ENCODE measurements at places on chromosomes 11 and 22. TPM values are rescaled to one million over a fixed set of nuclear protein-coding genes. Genes with fewer than 3 reads are reported as not detected.

Gene PDE3B
- total RNA-seq, result 68.9 TPM

DNA sequence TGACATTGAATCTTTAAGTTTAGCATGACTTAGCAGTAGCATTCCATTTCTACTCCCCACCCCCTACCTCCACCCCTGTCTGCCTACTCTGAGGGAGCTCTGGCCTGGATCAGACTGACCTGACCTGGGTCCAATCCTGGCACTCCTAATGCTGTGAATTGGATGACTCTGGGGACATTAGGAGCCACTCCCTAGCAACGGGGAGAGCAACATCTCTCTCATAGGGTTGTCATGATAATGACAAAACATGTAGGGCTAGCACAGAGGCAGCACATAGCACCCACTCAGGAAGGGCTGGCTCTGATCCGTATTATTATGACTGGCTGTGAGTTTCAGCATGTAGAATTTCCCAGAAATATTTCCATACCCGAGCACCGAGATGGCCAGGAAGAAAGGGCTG is 40.5 kb downstream of the CABIN1 start:
- H3K27ac ChIP-seq, result no peak overlapping the region
- H3K4me3 ChIP-seq, result no peak overlapping the region
- H3K36me3 ChIP-seq, result peaks cover 20% of the 10 kb centered on the region
- no peak for DNase-seq

GRCh38 chr11:122354025-122354697 is 238.1 kb upstream of the BLID start:
- no peak overlapping the region for H3K27ac ChIP-seq
- no peak for DNase-seq
- no peaks in the 10 kb centered on the region for H3K4me1 ChIP-seq
- no peaks in the 10 kb centered on the region for H3K27me3 ChIP-seq
- no peak overlapping the region for H3K4me3 ChIP-seq

- H3K4me1 ChIP-seq, result no peaks in the 10 kb centered on the region
- DNase-seq, result no peak
- H3K27me3 ChIP-seq, result no peaks in the 10 kb centered on the region
- H3K27ac ChIP-seq, result no peak overlapping the region
- no peaks in the 10 kb centered on the region for H3K36me3 ChIP-seq
Observed at GRCh38 chr11:23099256-23099655, 239.0 kb upstream of the CCDC179 start.

Gene SERPIND1
- not detected for total RNA-seq

Gene CCDC188
- total RNA-seq, result 1.5 TPM

- no peak for DNase-seq
- no peak overlapping the region for H3K27ac ChIP-seq
- H3K4me3 ChIP-seq, result no peak overlapping the region
- H3K36me3 ChIP-seq, result no peaks in the 10 kb centered on the region
- H3K4me1 ChIP-seq, result no peaks in the 10 kb centered on the region
Observed at GRCh38 chr11:20274031-20274430, 89.5 kb upstream of the HTATIP2 start.

GRCh38 chr11:118643995-118644345 is 35.5 kb downstream of the TREH start:
- H3K27ac ChIP-seq, result no peak overlapping the region
- DNase-seq, result no peak
- H3K36me3 ChIP-seq, result peaks cover 2% of the 10 kb centered on the region
- H3K27me3 ChIP-seq, result no peaks in the 10 kb centered on the region
- H3K4me3 ChIP-seq, result no peak overlapping the region

Gene PARVG
- total RNA-seq, result 94.7 TPM

GRCh38 chr11:44970293-44970692 is 19.6 kb upstream of the TP53I11 start:
- H3K36me3 ChIP-seq, result peaks cover 2% of the 10 kb centered on the region
- H3K4me1 ChIP-seq, result peaks cover 6% of the 10 kb centered on the region
- H3K4me3 ChIP-seq, result no peak overlapping the region
- DNase-seq, result no peak
- no peaks in the 10 kb centered on the region for H3K27me3 ChIP-seq

- no peak for DNase-seq
- no peak overlapping the region for H3K4me3 ChIP-seq
- H3K27ac ChIP-seq, result no peak overlapping the region
- H3K36me3 ChIP-seq, result no peaks in the 10 kb centered on the region
Observed at GRCh38 chr11:16454289-16454863, 98.0 kb upstream of the SOX6 start.

GRCh38 chr22:47626428-47627390 is 864.3 kb downstream of the TBC1D22A start:
- no peaks in the 10 kb centered on the region for H3K36me3 ChIP-seq
- peaks cover 9% of the 10 kb centered on the region for H3K27me3 ChIP-seq
- no peak overlapping the region for H3K4me3 ChIP-seq
- no peak overlapping the region for H3K27ac ChIP-seq
- no peak for DNase-seq
- no peaks in the 10 kb centered on the region for H3K4me1 ChIP-seq

Gene MRGPRX3
- not detected for total RNA-seq

Gene SLC1A2
- total RNA-seq, result not detected

GRCh38 chr11:113073290-113073953 is 112.2 kb downstream of the NCAM1 start:
- no peaks in the 10 kb centered on the region for H3K36me3 ChIP-seq
- no peaks in the 10 kb centered on the region for H3K27me3 ChIP-seq
- DNase-seq, result no peak
- no peaks in the 10 kb centered on the region for H3K4me1 ChIP-seq

DNA sequence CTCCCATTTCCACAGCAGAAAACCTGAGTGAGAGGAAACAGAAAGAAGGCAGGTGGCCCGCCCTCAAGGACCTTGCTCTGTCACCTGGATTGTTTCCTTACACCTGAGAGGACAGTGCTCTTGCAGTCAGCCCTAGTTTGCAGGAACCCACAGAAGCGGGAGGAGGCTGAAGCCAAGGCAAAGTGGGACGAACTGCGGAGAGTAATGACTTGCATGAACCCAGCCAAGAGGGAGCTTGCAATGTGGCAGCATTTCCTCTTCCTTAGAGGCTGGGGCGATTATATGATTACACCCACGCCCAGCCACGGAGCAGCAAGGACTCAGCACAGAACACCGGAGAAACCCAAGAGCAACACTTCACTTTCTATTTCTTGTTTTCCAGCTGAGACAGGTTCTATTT is 102.6 kb downstream of the SPON1 start:
- DNase-seq, result no peak
- H3K4me1 ChIP-seq, result peaks cover 18% of the 10 kb centered on the region
- H3K27ac ChIP-seq, result peak overlapping the region; percentile 75
- no peaks in the 10 kb centered on the region for H3K27me3 ChIP-seq
- H3K4me3 ChIP-seq, result peak overlapping the region; percentile 63

- H3K27me3 ChIP-seq, result peaks cover 26% of the 10 kb centered on the region
- no peak overlapping the region for H3K27ac ChIP-seq
- no peaks in the 10 kb centered on the region for H3K36me3 ChIP-seq
- no peak overlapping the region for H3K4me3 ChIP-seq
Observed at GRCh38 chr11:110081462-110082376, 11.5 kb upstream of the ZC3H12C start.

GRCh38 chr11:128584253-128584652 is 3.1 kb downstream of the ETS1 start:
- peak overlapping the region; percentile 27 for H3K27ac ChIP-seq
- peaks cover 24% of the 10 kb centered on the region for H3K4me1 ChIP-seq
- peaks cover 10% of the 10 kb centered on the region for H3K27me3 ChIP-seq
- no peaks in the 10 kb centered on the region for H3K36me3 ChIP-seq
- H3K4me3 ChIP-seq, result no peak overlapping the region
- DNase-seq, result no peak

- no peak for DNase-seq
- peaks cover 12% of the 10 kb centered on the region for H3K27me3 ChIP-seq
- H3K27ac ChIP-seq, result no peak overlapping the region
- H3K4me1 ChIP-seq, result no peaks in the 10 kb centered on the region
- H3K36me3 ChIP-seq, result peaks cover 4% of the 10 kb centered on the region
Observed at GRCh38 chr22:27420817-27421361, 380.7 kb downstream of the MN1 start.

- H3K27ac ChIP-seq, result peak overlapping the region; percentile 97
- peaks cover 20% of the 10 kb centered on the region for H3K27me3 ChIP-seq
- H3K4me1 ChIP-seq, result peaks cover 18% of the 10 kb centered on the region
- DNase-seq, result no peak
- H3K36me3 ChIP-seq, result peaks cover 3% of the 10 kb centered on the region
- H3K4me3 ChIP-seq, result peak overlapping the region; percentile 63
Observed at GRCh38 chr22:21042978-21043859, 2.5 kb upstream of the LRRC74B start.

GRCh38 chr11:64156235-64157011 is 9.5 kb downstream of the MACROD1 start:
- no peak for DNase-seq
- H3K27me3 ChIP-seq, result peaks cover 4% of the 10 kb centered on the region
- peaks cover 3% of the 10 kb centered on the region for H3K4me1 ChIP-seq
- peak overlapping the region; percentile 16 for H3K27ac ChIP-seq

Gene BRD1
- total RNA-seq, result 153 TPM

Gene APOL2
- 42.9 TPM for total RNA-seq

DNA sequence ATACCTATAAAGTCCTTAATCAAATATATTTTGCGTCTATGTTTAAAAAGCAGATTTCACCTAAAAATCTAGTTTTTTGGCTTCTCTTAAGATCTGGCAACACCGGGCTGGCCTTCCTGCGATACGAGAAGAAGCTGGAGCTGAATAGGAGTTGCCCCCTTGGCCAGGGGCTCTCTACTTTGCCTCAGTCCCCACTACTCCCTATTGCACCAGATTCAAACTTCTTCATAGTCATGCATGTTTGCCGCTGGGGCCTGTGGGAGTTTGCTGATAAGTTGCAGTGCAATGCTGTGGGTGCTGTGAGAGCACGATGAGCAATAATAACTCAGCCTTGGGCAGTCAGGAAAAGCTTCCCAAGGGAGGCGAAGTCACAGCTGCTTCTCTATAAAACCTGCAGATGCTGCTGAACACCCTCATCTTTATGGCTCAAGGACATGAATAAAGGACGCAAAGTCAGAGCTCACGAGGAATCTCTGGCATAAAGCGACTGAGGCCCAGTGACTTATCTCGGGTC is 15.2 kb upstream of the EIF3D start:
- H3K27ac ChIP-seq, result no peak overlapping the region
- no peak overlapping the region for H3K4me3 ChIP-seq
- no peak for DNase-seq
- peaks cover 29% of the 10 kb centered on the region for H3K27me3 ChIP-seq
- H3K4me1 ChIP-seq, result peaks cover 6% of the 10 kb centered on the region
- H3K36me3 ChIP-seq, result no peaks in the 10 kb centered on the region

- no peak overlapping the region for H3K27ac ChIP-seq
- H3K4me1 ChIP-seq, result peaks cover 9% of the 10 kb centered on the region
- H3K27me3 ChIP-seq, result peaks cover 55% of the 10 kb centered on the region
Observed at GRCh38 chr11:120554766-120555432, 43.4 kb downstream of the GRIK4 start.

DNA sequence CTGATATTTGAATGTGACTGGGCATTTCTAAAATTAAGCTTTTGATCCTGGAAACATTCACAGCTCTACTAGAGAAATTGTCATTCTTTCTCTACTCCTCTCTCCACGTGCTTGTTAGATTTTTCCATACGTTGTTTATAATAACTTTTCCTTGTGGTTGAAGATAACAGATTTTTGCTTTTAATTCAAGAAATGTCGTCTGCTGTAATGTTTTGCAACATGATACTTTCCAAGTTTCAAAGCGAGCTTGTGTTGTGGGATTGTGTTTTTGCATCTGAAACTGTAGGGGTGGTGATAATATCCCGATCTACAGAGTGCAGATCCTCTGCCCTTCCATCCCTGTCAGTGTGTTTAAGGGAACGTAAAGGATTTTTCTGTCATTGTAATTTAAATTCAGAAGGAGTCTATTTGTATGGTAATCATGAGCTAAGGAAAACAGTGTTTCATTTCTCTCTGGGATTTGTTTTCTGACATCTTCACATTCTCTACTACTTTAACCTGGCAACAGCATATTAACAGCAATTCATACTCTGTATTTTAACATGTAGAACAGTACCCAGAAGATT is 321.4 kb downstream of the FAT3 start:
- H3K36me3 ChIP-seq, result no peaks in the 10 kb centered on the region
- no peak overlapping the region for H3K27ac ChIP-seq
- no peak overlapping the region for H3K4me3 ChIP-seq
- no peaks in the 10 kb centered on the region for H3K4me1 ChIP-seq
- no peak for DNase-seq
- peaks cover 9% of the 10 kb centered on the region for H3K27me3 ChIP-seq

DNA sequence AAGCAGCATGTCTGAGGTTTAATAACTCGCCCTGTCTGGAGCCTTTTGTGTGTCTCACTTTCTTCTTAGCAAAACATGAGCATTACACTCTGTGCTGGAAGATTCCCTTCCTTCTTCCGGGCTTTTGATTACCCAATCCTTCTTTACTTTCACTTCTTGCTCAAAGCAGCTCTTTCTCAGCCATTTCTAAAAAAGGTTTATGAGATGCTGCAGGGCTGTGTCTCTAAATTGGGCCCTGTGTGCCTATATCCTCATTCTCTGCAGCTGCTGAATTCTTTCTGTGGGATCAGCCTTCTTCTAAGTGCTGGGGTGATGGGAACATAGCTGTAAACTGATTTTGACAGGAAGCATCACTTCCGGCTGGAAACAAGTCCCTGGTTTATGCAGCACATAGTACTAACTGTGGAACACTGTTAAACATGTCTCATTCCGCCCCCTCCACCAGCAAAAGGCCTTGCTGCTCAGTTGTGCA is 71.8 kb downstream of the PIWIL4 start:
- H3K4me3 ChIP-seq, result peak overlapping the region; percentile 53
- H3K27ac ChIP-seq, result no peak overlapping the region
- peaks cover 6% of the 10 kb centered on the region for H3K4me1 ChIP-seq
- no peaks in the 10 kb centered on the region for H3K36me3 ChIP-seq
- H3K27me3 ChIP-seq, result no peaks in the 10 kb centered on the region
